ENCODE measurements at places on chromosomes 12 and 14. TPM values are rescaled to one million over a fixed set of nuclear protein-coding genes. Genes with fewer than 3 reads are reported as not detected.

DNA sequence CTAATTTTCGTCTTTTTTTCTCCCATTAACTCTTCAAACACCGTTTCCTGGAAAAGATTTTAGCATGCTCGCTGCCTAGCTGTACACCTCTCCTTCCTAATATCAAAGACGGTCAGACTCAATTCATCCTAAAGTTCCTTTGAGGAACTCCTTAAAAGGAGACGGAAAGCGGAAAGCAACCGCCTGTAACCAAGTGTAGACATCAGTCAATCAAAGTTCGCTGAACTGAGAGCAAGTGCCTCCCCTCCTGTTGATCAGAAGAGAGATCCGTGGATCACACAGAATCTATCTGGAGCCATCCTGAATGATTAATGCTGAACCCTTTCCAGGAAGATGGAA, 412 bp upstream of the TEP1 start:
- H3K36me3 ChIP-seq = no peaks in the 10 kb centered on the region
- peak overlapping the region; percentile 100 for H3K27ac ChIP-seq
- no peaks in the 10 kb centered on the region for H3K27me3 ChIP-seq
- peak overlapping the region; percentile 92 for H3K4me3 ChIP-seq
- peaks cover 26% of the 10 kb centered on the region for H3K4me1 ChIP-seq

DNA sequence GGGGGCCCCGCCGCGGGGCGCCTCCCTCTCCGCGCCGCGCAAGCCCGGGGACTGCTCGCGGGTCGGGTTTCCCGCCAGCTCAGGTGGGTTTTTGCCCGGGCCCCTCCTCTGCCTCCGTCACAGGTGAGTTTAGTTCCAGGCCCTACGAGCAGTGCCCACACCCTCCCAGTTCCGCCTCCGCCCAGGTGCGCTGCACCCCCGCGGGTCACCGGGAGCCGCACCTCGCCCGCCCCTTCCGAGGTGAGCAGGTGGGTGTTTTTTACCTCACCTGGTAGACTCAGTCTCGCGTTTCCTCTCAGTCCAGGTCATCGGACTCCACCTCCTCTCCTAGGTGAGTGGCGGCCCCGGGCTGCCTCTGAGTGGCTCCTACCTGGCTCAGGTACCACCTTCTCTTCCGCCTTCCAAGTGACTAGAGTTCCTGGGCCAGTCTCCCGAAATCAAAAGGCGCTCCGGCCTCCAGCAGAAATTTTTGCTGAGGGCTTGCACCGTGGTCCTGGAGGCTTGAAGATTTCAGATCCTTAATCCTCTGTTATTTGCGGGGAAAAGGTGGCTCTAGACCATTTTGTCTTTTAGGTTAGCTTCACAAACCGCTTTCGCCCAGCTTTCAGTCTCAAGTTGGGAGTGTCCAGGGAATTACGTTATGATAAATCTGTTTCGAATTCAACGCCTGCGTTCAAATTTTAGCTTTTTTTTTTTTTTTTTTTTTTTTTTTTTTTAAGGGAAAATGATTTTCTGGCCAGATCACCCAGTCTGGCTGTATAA, at the start of gene TMEM30B:
TMEM30B (minus strand) TSS at position 153 of the 762 bp plus-strand sequence. CDS start 191 bp downstream, outside the sequence.
- H3K27ac ChIP-seq = peak within 1 kb of the TSS; percentile 85
- peak within 1 kb of the TSS; percentile 84 for H3K4me3 ChIP-seq
- no peaks in the 10 kb centered on the region for H3K36me3 ChIP-seq
- no peaks in the 10 kb centered on the region for H3K27me3 ChIP-seq

MDGA2 gene
- not detected for total RNA-seq

IRAK3 gene
- 3.6 TPM for total RNA-seq

KCNC2 gene
- total RNA-seq = 1.2 TPM

AP4S1 gene
- 13.9 TPM for total RNA-seq

Data from psoas muscle (tissue), 8 donors.